Hippocampal formation (tissue), 2 donors: ENCODE measurements at places on chromosomes 7 and 10.

- no peak for DNase-seq
These were observed 44.1 kb upstream of the ADO start for GRCh38 chr10:62760401-62760800.

DNA sequence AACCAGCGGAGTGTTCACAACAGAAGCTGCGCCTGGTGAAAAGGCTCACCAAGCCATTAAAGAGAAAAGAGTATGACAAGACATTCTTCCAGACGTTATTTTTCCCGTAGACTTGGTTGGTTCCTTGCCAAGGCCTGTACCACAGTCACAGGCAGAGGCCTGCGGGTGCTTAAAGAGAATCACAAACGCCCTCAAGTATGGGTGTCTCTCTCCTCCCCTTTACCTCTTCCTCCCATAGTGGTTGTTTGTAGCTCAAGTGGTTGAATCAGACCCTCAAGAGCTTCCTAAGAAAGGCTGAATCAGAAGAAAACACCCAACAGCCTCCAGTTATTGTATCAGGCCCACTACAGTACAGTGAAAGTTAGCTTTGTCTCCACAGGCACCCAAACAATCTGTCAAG is 169.0 kb downstream of the CREB5 start:
- no peak for DNase-seq

- no peak for DNase-seq
These were observed 208.1 kb downstream of the TCF7L2 start for GRCh38 chr10:113158183-113158582.

GRCh38 chr7:40815512-40815911 is 680.7 kb downstream of the SUGCT start:
- DNase-seq, result no peak

DNA sequence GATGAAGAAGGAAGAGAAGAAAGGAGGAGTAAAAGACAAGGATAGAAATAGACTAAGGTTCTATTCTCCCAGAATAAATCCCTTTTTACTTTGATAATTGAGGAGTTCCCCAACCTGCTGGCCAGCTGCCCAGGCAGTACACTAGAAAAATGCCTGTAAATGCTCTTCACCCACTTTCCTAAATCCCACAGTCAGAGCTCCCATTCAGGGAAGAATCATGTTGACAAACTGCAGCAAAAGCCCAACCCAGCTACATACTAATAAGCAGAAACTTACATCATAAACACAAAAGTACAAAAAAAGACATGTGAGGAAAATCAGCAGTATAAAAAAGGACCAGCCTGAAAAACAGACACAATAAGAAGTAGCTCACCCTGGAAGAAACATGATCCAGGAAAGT is 15.8 kb upstream of the KDM7A start:
- DNase-seq, result no peak

GRCh38 chr7:72183835-72184234 is 228.3 kb downstream of the CALN1 start:
- DNase-seq, result no peak

DNA sequence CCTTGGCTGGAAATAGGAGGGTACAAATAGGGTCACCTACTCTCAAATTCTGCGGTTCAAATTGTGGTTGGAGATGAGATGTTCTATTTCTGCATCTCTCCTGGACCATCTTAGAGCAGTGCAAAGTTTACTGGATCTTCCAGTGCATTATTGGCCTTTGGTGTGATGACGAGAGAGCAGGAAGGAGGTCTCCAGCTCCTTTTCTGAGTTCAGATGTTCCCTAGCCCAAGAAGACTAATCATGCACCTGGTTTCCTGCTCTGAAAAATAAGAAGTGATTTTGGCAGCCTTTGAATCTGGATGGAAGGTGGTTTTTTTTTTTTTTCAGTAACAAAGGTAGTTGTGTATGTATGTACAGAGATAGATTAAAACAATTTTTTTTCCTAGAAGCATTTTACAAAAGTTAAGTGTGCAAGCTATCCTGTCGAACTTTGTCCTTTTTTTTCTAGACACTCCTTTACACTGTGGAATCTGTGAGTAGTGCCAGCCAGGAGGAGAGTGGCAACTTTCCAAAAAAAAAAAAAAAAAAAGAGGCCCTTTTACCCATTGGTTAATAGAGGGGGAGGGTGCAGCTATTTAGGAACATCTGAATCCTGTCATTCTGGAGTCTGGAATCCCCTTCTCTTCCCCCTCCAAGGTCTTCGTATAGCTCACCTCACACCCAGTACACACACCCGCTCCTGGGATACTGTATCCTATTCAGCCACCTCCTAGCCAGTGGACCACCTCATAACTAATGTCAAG is 26.3 kb downstream of the PAPSS2 start:
- DNase-seq, result no peak

DNA sequence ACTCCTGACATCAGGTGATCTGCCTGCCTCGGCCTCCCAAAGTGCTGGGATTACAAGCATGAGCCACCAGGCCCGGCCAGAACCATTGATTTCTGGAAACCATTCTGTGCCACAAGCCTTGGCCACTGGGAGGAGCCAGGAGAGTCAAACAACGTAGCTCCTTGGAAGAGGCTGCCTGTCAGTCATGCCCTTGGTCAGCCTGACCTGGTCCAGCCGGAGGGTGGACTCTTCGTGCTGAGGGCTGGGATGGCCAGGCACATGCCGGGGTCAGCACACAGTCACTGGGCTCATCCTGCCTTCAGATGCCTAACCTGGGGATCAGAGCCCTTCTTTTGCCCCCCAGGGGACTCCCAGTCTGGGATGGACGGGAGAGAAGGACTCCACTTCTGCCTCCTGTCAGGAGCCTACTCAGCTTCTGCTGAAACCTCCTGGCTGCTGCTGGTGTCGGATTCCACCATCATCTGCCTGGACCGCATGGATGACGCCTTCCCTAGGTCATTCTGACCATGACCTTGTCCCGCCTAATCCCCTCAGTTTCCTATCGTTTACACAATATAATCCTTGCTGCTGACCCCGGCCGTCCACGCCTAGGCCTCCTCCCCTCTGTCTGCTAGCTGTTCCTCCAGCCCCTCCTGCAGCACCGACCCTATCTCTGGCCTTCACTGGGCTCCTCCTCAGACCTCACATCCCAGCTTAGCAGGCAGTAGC is 30.4 kb downstream of the TMEM270 start:
- no peak for DNase-seq

GRCh38 chr7:121037957-121038716 is 49.6 kb downstream of the CPED1 start:
- no peak for DNase-seq

DNA sequence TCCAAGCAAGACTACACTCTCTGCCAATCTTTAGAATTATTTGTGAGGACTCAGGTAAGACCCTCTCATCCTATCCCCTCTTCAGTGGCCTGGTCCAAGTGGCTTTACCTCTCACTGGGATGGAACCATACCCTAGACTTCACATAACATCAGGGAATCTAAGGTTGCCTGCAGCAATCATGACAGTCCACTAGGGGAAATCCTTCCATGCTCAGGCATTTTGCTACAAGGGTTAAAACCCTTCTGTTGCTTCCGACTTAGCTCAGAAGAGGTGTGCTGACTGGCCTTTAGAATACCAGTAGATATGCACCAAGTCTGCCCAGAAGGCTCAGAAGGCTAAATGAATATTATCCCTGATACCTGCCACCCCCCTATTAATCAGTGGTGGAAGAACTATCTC is 24.9 kb upstream of the NPS start:
- DNase-seq, result no peak

DNA sequence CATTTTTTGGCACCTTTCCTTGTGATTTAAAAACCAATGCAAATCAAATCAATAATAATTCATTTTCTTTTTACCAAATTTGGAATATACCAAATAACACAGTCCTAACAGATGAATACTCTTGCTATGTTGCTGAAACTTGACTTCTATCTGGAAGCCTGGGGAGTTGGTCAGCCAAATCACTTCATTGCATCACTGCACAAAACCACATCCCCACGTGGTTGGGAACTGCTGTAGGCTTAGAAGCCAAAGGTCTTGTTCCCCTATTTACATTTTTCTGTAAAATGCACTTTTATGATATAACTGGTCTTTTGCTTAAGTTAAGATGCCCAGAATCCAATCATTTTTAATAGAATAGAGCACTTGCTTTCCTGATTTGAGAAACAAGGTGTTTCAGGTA is 15.2 kb downstream of the GPR85 start:
- DNase-seq, result no peak

DNA sequence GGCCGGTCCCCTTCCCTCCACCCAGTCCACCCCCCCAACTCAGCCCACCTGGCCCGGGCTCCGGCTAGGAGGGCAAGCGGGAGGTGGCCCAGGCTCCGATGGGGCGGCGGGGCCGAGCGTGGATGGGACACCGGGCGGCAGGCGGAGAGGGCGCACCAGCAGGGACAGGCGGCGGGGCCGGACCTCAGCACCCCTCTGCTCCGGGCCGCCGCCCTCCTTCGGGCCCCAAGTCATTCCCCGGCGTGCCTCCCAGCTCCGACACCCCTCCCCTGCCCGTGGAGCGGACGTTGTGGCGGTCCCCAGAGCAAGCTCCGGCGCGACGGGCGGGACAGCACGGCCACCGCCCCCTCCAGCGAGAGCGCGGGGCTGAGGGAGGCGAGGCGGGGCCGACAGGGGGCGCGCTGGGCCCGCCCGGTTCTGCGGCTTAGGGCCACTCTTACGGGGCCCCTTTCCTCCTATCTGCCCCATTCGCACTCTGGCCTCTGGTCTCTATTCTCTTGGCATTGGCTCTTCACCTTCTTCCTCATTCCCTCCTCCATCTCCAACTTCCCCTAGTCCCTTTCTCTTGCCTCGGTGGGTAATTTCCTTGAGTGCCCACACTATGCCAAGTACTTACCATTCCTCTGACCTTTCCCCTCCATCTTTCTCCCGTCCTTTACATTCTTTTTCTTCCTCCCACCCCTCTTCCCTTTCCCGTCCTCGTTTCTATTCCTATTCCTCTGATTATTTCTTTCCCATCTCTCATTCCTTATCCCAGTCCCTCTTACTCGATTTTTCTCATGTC is 701 bp upstream of the GBX1 start:
- DNase-seq, result no peak

- no peak for DNase-seq
These were observed 83.7 kb downstream of the DIP2C start for GRCh38 chr10:605632-606325.

GRCh38 chr7:151927011-151927410 is 29.2 kb upstream of the GALNTL5 start:
- no peak for DNase-seq

DNA sequence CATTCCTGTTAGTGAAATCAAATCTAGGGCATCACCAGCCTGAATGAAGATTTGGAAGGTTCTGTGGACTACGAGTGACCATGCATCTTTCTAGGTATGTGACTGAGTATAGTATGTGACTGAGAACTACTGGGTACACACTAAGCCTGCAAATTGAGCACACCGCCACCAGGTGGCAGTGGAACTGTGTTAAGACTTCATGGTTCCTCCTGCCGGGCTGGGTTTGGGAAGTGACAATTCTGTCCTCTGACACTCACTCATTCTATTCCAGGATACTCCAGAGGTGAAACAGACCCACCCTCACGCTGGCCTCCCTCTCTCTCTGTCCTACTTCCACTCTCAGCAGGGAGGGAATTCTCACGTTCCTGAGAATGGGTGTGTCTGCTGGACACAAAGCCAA is 84.0 kb upstream of the TMEM248 start:
- DNase-seq, result no peak

DNA sequence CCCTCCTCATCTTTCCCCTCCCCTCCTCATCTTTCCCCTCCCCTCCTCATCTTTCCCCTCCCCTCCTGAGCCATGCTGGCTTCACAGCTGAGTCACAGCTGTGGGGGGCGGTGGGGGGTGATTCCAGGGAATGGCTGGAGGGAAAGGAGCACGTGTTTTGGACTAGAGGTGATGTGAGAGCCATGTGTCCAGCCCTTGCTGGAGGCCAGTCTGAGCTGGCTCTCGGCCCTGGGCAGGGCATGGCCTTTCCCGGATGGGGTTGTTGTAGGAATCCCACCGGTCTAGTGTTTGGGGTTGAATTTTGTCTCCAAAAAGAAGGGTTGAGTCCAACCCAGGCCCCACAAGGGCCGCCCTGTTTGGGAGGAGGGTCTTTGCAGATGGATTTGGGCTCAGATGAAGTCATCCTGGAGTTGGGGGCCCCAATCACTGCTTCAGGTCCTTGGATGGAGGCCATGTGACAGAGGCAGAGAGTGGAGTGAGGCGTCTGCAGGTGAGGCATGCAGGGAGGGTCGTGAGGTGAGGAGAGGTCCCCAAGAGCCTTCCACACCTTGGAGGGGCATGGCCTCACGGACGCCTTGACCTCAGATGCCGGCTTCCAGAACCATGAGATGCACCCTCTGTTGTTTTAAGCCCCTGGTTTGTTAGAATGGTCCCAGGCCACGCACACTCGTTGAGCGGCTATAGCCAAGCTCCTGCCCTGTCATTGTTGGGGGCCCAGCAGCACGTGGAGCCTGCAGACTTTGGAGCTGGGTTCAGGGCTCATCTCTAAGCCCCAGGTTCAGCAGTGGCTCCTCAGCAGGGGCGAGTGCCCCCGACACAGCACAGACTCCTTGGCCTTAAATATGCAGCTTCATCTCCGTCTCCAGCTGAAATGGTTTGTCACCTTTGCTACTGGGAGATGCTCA is 101.6 kb downstream of the DNAJB6 start:
- no peak for DNase-seq

DNA sequence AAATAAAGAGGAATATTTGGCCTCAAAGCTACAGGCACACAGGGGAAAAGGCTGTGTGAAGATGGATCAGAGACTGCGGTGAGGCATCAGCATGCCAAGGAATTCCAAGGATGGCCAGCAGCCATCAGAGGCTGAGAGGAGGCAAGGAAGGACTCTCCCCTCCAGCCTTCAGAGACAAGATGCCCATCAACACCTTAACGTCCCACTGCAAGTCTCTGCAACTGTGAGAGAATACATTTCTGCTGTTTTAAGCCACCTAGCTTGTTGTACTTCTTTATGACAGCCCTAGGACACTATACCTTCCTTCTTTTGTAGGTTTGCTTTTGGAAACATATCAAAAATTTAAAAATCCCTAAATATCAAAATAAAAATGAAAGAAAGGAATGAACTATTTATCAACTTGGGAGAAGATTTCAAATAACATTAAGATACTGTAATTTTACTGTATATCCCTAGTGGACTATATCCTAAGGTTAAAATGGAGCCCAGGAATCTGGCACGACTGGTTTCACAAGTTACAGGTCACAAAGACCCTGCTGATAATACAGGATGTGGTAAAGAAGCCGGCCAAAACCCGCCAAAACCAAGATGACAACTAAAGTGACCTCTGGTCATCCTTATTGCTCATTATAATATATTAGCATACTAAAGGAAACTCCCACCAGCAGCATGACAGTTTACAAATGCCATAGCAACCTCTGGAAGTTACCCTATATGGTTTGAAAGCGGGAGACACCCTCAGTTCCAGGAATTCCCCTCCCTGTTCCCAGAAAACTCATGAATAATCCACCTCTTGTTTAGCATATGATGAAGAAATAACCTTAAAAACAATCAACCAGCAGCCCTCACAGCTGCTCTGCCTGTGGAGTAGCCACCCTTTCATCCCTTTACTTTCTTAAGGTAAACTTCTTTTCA is 185.2 kb downstream of the AVL9 start:
- DNase-seq, result no peak

- no peak for DNase-seq
These were observed 154.0 kb downstream of the TCF7L2 start for GRCh38 chr10:113104047-113104446.
